ENCODE measurements at places on chromosomes 1 and 21.

GRCh38 chr1:201562659-201563405 is 23.9 kb downstream of the NAV1 start:
- DNase-seq, result no peak

DNA sequence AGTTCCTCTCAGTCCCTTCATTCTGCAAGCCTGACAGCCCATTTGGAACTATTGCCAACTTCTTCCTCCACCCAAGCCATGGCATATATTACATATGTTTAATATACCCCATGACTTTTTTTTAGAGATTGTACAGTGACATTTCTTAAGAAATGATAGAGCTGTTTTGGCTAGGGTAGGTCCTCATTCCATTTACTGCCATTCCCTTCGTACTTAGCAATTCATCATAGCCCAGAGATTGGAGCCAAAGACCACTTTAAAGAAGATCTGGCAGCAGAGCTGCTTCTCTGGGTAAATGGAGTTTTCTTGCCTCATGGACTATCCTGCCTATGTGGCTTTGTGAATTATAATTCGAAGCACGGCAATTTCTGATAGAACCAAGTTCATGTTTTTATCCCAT is 93.4 kb downstream of the ST3GAL3 start:
- DNase-seq, result no peak

DNA sequence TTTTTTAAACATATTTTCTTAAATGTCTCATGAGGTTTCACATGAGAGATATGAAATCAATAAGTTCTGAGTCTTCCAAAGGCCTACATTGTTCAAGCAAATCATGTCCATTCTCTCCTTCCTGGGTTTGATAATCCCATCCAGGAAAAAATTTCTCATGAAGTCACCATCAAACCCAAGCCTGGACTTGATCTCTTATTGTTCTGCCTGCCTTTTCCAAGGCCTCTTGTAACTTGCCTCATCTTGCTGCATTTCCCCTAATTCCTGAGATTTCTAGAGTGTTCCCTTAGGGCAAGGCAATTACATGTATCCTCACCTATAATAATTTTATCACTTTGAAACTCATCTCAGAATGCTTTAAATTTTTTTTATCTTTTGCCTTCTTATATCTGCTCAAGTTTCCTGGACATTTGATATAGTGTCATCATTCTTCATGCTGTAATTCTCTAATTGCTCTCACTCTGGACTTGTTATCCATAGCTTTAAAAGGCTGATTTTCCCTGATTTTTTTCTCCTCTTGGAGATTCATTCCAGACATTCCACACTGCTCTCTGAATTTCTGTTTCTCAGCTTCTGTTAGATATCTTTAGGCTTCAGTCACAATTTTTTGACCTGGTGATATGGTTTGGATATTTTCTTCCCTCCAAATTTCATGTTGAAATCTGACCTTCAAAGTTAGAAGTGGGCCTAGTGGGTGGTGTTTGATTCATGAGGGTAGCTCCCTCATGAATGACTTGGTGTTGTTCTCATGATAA is 126.4 kb downstream of the LRRC7 start:
- no peak for DNase-seq

DNA sequence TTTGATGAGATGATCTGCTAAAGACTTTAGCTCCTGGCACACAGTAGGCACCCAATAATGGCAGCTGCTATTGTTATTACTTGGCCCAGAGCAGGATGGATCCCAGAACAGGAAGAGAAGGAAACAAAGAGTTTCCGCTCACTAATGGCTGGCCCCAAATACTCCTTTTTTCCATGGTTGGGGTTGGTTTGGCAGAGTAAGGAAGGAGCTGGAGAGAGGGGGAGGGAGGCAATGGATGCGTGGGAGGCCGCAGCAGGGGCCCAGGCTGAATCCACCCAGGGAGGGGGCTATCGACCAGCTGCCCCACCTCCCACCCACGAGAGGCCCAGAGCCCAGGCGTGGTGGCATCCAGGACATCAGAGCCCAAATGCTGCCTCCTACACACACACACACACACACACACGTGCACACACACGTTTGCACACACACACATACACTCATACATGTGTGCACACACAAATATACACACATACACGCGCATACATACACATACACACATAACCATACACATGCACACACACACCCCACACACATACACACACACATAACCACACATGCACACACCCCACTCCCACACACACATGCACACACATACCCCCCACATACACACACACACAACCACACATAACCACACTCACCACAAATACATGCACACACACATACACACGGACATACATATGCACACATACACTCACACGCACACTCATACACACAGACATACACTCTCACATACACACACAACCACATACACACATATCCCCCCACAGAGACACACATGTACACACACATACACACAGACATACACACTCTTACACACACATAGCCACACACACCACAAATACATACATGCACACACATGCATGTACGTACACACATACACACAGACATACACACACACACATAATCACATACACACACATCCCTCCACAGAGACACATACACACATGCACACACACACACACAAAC is 25.2 kb downstream of the C1QB start:
- no peak for DNase-seq

GRCh38 chr1:213767683-213768082 is 220.1 kb upstream of the PROX1 start:
- no peak for DNase-seq

DNA sequence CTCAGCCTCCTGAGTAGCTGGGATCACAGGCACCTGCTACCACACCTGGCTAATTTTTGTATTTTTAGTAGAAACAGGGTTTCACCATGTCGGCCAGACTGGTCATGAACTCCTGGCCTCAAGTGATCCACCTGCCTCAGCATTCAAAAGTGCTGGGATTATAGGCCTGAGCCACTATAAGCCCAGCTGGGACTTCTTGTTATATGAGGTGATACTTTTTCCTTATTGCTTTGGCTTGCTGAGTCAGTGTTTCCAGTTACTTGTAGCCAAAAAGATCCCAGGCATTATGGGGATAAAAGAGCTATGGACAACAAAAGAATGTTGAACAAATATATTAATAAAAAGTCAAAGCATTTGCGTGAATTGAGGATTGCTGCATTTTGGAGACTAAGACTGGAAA is 69.9 kb upstream of the LPGAT1 start:
- no peak for DNase-seq

DNA sequence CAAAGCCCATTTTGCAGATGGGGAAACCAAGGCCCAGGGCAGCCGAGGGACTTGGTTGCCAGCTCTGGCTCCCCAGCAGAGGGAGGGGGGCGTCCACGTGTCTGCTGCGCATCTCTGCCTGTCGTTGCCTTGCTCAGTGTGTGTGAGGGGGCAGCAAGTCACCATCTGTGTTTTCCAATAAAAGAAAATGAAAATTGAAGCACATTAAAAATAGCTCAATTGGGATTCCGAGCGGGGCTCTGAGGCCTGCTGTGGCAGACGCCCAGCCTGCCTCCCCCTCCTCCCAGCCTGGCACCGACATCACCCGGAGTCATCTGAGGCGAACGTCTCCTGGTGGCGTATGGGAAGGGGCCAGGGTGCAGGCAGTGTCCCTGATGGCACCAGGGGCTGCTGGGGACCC is 51.2 kb downstream of the EPHB2 start:
- no peak for DNase-seq

DNA sequence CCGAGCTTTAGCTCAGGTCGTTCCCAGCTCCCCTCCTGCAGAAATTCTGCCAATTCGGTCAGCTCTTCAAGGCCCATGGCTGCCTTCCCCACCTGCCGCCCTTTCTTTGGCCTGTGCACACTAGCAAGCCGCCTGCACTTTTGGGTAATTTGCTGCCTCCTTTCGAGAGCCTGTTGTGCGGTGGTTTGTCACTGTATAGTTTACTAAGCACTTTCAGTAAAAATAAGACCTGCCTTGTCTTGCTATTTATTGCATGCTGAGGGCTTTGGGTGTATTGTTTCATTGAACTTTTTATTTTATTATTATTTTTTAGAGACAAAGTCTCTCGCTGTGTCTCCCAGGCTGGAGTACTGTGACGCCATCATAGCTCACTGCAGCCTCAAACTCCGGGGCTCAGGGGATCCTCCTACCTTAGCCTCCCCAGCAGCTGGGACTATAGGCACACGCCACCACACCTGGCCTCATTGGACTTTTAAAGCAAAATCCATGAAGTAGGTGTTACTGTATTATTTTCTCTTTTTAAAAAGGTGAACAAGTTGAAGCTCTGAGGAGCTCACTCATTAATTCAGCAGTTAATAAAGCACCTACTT is 1.1 kb upstream of the FABP3 start:
- no peak for DNase-seq

DNA sequence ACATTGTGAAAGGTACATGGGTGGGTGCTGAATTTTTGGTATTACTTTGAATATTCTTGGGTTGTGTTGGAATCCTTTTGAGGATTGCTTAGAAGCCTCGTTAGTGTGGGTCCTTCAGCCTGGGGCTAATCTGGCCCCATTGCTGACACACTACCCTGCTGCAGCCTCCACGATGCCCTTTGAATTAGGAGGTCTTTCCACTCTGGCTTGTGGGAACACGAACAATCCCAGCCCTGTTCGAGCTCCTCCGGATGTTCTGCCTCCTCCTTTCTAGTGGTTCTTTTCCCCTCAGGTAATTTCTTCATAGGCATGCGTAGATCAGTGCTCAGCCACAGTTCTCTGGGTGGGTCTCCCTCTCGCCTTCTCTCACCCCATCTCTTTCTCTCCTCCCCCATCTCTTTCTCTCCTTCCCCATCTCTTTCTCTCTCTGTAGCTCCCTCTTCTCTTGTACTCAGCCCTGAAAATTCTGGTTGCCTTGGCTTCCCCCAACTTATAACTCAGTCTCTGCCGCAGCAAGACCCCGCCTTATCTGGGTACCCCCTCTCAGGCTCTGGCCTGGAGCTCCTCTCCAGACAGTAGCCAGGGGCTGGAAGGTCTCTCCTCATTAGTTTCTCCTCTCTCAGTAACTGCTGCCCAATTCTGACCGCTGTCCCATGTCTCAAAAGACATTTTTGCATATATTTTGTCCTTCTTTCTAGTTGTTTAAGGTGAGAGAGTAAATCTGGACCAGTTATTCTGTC is 46.0 kb upstream of the SLC19A1 start:
- DNase-seq, result no peak

- no peak for DNase-seq
These were observed 940 bp downstream of the NES start for GRCh38 chr1:156676114-156676819.

- DNase-seq, result no peak
These were observed 15.0 kb upstream of the TGFB2 start for GRCh38 chr1:218330043-218330623.

Data from thymus (tissue), 14 donors.